ENCODE measurements at places on chromosomes 7 and 10. TPM values are rescaled to one million over a fixed set of nuclear protein-coding genes. Genes with fewer than 3 reads are reported as not detected.

DNA sequence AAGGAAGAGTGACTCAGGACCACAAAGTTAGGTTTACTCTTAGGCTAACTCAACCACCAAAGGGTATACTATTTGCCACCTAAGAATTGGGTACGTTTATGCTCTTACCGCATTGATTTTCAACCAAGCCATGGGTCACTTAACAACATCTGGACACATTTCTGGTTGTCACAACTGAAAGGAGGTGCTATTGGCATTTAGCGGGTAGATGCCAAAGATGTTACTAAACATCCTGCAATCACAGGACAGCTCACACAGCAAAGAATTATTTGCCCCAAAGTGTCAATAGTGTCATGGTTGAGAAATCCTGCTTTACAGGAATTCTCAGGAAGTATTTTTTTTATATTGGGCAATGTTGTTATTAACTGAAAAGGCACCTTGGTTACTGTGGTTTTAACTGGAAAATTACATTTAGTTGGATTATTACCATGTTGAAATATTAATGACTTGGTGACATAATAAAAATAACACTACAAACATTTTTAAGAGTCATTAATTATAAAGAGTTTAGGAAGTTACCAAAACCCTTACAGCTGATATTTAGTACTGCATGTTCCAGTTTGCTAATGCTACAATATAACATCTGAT lies 185.0 kb upstream of the TMEM196 start:
- no peak for DNase-seq

GRCh38 chr7:30800785-30801252 lies 29.6 kb downstream of the MINDY4 start:
- peak; percentile 30 for DNase-seq

GRCh38 chr10:14975672-14976273 lies 16.6 kb downstream of the MEIG1 start:
- DNase-seq, result no peak

- DNase-seq, result no peak
Measured at GRCh38 chr7:55069271-55069792, 50.5 kb downstream of the EGFR start.

- no peak for DNase-seq
Measured at GRCh38 chr10:36349445-36350078, 707.5 kb upstream of the FZD8 start.

- DNase-seq, result no peak
Measured at GRCh38 chr7:29063236-29063635, 83.1 kb downstream of the CPVL start.

DNA sequence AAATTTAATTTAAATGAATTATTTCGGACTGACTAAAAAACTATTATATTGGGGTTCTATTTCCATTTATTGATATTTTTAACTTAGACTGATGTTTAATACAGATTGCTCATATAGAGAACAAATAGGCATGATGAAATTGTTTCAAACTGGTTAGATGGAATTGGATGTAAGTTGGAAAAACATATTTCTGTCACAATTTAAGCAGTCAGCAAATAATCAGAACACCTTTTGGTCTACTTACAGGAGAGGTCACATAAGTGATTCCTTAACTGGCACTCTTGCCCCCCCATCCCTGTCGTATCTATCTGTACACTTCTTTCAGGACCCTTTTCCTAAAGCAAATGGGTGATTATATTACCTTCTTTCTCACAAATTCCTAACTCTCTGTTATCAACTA lies 138.4 kb downstream of the PLXDC2 start:
- DNase-seq, result no peak

DNA sequence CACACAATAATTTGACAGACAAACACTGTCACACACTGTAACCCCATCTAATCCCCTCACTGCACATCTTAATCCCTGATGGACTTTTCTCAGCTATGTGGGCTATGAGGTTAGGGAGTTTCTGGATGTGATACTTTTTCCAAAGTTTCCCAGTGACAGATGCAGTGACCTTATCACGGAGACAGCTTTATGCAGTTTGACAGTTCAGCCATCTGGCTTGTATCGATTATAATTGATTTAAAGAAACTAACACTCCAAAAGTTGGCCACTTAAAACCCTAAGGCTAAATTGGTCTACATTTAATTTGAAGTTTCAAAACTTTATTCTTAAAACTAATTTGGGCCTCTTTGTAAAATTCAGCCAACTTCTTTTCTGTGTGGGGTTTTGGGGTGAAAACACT lies 196.7 kb downstream of the SDK1 start:
- DNase-seq, result no peak

- no peak for DNase-seq
Measured at GRCh38 chr10:45373576-45374349, at the start of gene ALOX5. Gene ALOX5 (plus strand): TSS chr10:45374216. CDS start chr10:45374280, 64 bp downstream.

GRCh38 chr10:63717027-63717715 lies 196.0 kb downstream of the REEP3 start:
- no peak for DNase-seq

DNA sequence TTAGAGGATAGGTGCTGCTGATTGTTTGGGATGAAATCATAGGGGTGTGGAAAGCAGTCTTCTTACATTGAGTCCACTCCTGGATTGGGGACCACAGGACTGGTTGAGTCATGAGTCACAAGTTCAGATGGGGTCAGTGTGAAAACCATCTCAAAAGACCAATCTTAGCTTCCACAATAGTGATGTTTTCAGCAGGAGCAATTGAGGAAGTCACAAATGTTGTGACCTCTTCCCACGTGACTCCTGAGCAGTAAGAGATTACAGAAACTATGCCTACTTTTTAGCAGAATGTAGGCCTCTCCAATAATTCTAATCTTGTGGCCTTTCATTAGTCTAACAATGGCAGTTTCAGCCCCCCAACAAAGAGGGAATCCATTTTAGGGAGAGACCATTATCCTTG lies 256.9 kb upstream of the CDC14C start:
- no peak for DNase-seq

GRCh38 chr10:131891929-131892805 lies 8.6 kb upstream of the PPP2R2D start:
- no peak for DNase-seq

Gene HOXA2
- 41.6 TPM for total RNA-seq

Gene NEUROD6
- total RNA-seq, result not detected

Gene CYP26C1
- total RNA-seq, result 0.37 TPM
